Endothelial cell (in vitro differentiated cells): ENCODE measurements at places on chromosomes 3 and 15.

DNA sequence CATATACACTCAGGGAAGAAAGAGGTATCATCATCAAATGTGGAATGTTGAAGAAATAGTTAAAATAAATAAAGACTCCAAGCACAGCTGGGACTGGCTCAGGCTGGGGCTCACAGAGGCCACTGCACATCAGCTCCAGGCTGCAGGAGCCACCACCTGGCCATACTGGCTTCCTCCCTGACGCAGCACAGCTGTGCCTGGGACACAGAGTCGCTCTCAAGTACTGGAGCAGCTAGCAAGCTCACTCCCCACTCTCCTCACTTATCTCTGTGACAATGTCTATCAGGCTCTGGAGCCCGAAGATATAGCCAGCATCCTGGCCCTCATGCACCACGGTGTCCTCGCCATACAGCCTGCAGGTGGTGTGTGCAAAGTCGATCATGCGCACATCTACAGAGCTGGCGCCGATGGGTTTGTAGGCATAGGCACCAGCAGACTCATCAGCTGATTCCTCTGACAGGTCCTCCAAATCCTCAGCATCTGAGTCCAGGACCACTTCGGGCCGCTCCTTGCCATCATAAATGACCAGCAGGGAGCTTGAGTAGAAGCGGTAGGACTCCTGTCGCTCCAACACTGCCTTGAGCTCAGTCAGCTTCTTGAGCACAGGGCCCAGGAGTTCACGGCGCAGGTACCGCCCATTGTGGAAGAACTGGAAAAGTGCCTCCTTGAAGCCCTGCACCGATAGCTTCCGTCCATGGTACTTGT, 2.5 kb upstream of the NCKIPSD start:
- DNase-seq = no peak

DNA sequence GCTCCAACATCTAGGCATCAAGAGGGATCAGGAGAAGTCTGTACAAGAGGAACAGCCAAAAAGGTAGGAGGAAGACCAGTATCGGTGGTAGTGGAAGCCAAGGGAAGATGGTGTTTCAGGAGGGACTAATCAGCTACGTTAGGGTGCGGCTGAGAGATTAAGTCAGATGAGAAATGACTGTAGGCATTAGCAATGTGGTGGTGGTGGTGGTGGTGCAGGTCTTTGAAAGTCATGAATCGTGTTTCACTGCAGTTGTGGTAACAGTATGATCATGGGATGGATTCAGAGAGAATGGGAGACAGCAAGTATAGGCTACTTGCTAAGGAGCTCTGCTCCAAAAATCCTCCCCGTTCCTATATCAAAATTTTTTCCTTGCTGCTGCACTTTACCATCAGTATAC, 35.5 kb downstream of the ASTE1 start:
- no peak for DNase-seq

- no peak for DNase-seq
Observed at GRCh38 chr3:46168583-46169345, 39.3 kb downstream of the CCR1 start.

GRCh38 chr3:125069452-125069851, 13.7 kb upstream of the HEG1 start:
- no peak for DNase-seq

DNA sequence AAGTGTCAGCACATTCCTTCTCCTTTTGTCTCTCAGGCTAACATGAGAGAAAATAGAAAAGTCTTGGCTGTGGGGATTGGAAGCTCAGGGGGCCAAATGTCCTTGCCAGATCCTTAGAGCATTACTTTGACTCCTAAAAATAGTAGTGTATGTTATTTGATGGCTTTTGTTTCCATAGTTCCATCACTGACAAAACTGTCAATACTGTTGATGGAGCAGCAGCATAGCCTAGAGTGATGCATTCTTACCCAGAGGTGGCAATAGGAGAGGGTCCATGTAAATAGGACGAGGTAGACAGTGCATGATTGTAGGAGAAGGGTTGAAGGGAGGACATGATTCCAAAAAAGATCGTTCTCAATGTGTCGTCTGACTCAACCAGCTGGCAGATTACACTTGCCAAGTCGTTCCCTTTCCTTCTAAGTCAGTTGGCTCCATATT, 282.7 kb upstream of the TPRG1 start:
- no peak for DNase-seq
